ENCODE measurements at places on chromosomes 3 and 15.

DNA sequence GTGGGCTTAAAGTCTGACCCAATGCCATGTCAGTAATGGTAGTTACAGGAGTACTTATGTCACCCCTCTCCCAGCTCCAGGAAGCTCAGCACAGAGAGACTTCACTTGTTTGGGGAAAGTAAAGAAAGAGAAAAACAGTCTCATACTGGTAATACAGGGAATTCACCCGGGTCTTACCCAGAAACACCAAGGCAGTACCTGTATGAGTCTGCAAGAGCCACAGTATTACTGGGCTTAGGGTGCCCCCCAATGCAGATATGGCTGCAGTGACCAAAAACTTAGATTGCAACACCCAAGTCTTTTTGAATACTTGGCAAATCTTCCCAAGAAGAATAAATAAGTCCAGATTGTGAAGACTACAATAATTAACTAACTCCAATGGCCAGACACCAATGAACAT is 622.1 kb downstream of the IGSF11 start:
- DNase-seq, result no peak

DNA sequence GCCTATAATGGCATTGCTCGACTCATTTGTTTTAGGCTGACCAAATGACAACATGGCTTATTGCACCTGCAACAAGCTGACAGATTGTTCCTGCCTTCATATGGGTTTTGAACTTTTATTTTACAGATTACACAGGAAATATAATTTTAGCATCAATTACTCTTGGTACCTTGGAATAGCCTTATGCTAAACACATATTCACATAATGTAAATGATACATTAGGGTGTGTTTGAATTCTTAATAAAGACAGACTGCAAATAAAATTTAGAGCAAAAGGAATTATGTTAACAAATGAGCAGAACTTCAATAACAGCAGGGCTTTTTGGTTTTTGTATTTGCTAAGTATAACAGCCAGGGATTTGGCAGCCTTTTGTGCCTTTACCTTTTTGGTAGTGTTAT is 51.9 kb upstream of the TMC3 start:
- no peak for DNase-seq

DNA sequence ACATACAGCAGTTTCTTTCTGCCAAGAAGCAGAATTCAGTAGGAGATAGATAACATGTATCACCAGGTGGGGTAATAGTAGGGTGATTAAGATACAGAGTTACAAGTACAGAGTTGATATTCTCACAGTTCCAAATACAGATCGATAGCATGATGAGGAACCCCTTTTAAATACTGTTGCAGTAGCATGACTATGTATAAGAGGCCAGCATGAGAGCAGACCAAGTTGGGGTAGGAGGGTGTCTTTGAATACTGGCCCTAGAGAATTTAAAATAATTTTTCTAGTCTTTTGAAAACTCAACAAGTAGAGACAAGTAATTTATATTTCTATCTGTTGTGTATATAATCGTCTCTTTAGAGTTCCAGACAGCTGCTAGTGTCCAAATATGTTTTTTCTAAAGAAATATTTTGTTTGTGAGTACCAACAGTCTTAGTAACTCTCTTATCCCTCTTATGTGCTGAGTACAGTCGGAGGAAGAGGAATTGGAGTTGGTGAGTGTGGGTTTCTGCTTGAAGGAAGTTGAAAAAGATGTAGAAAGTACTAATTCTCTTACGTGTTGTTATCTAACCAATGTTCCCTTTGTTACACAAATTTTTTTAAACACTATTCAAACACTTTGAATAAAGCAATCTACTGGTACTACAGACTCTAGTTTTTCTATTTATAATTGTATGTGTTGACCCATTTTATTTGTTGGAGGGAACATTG is 30.2 kb downstream of the LYSMD4 start:
- DNase-seq, result no peak

DNA sequence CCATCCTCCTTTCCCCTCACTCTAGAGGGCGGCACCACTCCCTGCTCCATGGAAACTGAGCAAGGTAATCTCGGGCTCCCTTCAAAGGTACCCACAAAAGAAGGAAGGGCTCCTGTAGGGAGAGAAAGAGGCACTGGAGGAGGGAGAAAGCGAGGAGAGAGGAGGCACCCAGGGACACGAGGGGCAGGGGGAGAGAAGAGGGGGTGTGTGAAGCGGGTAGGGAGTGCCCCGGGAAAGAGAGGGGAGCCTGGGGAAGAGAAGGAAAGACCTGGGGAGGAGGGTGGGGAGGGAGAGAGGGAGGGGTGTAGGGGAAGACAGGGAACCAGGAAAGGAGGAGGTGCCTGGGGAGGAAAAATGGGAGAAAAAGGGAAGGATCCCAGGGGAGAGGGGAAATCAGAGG is 523 bp downstream of the VILL start:
- DNase-seq, result no peak

- no peak for DNase-seq
Measured at GRCh38 chr15:56052395-56053045, 59.1 kb upstream of the NEDD4 start.

DNA sequence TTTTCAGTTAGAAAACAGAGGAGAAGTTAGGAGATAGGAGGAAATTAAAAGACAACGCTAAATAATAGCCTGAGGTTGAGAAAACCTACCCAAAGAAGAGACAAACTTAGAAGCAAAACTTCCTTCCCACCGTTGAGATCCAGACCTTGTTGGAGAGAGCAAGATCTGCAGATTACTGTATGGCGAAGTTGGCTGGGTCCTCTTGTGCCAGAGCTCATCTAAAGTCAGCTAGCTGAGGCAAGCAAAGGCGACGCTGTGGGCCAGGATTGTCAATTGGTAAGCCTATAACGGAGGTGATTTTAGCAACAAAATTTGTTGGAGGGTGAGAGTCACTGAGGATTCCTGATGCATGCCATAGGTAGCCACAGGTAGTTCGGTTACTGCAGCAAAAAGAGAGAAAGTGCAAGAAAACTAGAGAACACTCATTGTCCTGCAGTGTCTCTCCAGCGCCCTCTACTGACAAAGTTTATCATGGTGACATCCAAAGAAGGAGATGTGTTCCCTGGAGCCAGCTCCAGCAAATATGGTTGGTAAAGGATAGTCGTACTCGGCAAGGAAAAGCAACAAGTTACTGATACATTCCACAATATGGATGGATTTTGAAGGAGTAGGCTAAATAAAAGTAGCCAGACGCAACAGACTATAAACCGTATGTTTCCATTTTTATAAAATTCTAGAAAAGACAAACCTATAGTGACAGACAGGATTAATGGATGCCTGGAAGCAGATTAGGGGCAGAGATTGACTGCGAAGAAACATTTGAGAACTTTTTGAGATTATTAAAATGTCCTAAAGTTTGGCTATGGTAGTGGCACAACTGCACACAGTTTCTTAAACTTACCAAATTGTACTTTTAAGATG is 9.8 kb upstream of the OR5K4 start:
- no peak for DNase-seq

GRCh38 chr3:77102951-77103769 is 63.3 kb downstream of the ROBO2 start:
- no peak for DNase-seq

DNA sequence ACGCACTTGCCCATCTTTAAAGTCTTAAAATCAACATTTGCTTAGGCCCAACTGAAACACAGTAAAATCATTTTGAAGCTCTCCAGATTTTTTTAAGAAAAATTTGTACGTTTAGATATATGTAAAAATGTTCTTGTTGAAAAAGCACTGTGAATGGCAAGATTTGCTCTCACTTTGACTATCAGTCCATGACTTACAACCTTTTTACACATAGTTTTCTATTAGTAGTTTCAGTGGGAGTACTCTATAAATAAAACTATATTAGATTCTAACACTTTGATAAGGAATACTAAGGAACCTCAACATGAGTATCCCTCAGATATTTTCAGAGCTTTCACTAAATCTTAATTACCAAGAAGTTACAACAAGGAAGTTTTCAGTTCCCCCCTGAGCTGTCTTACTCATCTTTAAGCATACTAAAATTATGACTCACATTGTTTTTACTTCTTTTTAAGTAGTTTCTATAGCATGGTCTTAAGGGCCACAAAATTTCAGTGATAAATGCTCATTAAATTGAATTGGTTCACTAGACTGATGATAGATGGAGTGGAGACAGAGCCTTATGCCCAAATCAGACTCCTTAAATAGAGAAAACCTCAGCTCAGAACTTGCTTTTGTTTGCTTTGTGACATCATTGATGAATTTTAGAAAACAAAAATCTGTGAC is 31.6 kb upstream of the RAP2B start:
- no peak for DNase-seq

GRCh38 chr15:50100486-50100885 is 18.5 kb downstream of the ATP8B4 start:
- no peak for DNase-seq

DNA sequence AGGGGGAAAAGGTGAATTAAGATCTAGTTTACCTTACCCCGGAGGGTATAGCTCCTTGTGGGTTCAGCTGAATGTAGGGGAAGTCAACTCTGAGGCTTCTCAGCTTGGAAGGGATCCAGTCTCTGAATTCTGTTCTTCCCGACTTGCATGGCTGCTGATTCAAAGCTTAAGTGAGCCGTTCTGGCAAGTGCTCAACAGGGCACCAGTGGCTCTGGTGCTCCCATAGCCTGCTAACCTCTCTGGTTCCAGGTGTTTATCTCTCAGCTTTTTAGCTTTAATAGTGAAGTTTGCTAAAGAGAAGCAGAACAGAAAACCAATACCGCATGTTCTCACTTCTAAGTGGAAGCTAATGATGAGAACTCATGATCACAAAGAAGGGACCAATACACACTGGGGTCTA is 46.3 kb upstream of the RBP1 start:
- no peak for DNase-seq

GRCh38 chr3:50607271-50608091 is 4.1 kb downstream of the CISH start:
- no peak for DNase-seq

DNA sequence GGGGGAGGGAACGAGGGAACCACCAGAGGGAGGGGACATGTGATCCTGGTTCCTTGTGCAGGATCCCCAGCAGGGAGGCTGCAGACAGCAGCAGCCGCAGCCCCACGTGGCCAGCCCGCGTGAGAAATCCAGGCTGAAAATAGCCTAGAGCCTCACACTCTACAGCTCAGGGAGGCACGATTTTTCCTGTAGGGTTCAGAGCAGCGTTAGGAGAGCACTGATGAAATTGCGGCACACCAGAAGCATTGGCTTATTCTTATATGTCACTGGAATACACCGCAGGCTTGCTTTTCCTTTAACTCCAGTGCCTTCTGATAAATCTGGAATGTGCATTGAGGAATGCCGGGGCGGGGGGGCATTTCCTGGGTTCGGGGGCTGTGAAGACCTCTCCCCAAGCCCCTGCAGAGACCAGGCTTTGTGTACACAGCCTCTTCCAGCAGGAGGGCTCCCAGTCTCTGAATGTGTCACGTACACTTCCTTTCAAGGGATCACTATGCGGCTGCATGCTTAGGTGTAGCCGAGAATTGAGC is 193.0 kb downstream of the ATP10A start:
- no peak for DNase-seq

DNA sequence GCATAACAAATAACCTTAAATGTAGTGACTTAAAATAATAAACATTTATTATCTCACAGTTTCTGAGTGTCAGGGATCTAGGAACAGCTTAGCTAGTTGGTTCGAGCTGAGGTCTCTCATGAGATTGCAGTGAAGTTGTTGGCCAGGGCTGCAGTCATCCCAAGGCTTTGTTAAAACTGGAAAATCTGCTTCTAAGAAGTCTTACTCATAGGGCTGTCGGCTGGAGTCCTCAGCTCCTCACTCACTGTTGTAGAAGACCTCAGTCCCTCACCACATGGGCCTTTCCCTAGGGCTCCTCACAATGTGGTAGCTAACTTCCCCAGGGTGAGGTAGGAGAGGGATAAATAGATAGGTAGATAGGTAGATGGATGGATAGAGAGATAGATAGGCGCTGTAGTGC is 20.8 kb upstream of the SLC7A14 start:
- DNase-seq, result no peak
